ENCODE measurements at places on chromosomes 11 and 22.
A peak's percentile ranks its signal among the peaks of the same experiment; 100 is the strongest.

- no peak for DNase-seq
Observed at GRCh38 chr11:67118181-67118766, 789 bp upstream of the KDM2A start.

- DNase-seq, result no peak
Observed at GRCh38 chr11:124233376-124233775, 7.5 kb upstream of the OR8G1 start.

DNA sequence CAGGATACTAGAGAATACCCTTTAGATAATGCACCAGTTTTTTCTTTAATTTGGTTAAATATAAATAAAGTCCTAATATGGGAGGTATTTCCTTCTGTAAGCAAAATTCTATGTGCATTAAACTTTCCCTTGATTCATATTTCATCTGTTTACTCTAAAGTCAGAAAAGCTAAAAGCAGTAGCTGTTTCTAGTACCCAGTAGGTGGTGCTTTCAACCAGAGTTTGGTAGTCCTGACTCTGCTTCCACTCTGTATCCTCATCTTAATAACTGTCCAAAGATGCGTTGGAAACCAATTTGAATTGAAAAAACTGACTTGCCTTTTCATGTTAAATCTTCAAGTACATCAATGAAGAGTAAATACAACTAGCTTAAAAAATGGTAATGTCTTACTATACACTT, 1065.2 kb downstream of the JRKL start:
- no peak for DNase-seq

DNA sequence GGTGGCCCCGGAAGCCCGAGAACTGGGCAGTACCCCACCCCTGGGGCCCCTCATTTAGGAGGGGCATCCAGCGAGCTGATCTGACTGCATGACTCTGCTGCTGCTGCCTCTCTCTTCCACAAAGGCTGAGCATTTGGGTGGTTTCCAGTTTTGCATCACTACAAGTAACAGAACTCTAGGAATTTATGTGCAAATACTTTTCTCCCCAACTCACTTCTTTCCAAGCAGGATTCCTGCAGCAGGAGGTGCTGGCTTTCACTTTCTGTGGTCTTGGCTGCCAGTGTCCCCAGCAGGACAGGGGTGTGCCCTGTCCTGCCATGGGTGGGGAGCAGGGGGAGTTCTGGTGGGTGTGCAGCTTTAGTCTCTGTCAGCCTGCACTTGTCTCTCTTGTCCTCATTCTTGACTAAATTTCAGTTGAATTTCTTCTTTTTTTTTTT, 21.2 kb downstream of the UPB1 start:
- no peak for DNase-seq

- DNase-seq, result peak; percentile 98
Observed at GRCh38 chr11:9568854-9569587, 4.4 kb upstream of the WEE1 start.

DNA sequence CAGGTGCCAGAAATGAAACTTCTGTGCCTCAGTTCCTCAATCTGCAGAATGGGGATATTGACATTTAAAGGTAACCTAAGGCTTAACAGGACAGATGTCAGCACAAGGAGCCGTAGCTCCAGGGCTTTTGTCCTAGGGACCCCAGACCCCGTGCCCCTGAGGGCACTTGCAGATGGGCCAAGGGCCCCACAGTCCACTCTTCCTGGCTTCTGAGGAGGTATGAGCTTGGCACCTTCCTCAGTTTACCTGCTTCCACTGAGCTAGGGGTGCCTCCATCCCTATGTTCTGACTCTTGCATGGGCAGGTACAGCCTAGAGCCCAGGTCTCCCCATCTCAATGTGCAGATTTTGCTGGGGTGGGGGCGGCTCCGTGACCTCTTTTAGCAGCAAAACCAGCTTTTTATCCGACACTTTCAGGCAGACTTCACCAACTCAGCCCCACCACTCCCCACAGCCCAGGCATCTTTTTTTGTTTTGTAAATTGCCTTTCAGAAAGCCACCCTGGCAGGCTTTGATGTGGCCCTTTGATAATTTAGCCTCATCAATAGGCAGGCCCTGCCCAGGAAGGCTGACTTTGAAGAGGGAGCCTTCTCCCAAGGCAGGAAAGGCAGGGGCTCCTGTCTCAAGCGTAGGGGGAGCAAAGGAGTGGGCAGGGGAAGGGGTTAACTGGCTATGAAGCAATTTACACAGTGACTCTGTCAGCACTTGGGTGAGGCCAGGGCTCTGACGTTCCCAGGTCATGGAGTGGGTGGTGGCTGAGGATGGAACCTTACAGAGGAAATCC, 23.7 kb upstream of the FGF3 start:
- no peak for DNase-seq

DNA sequence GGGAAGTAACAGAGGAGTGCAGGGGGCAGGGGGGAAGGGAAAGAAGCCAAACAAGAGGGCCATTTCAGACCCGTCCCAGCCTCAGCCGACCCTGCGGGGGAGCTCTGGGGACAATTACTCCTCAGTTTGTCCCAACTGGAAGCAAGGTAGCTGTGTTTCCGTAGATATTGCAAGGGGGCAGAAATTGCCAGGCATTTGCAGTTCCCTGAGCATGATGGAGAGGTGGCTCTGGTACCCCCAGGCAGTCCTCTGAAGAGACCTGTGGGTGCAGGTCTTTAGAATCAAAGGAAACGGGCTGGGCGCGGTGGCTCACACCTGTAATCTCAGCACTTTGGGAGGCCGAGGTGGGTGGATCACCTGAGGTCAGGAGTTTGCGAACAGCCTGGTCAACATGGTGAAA, 13.8 kb upstream of the JAM3 start:
- no peak for DNase-seq

DNA sequence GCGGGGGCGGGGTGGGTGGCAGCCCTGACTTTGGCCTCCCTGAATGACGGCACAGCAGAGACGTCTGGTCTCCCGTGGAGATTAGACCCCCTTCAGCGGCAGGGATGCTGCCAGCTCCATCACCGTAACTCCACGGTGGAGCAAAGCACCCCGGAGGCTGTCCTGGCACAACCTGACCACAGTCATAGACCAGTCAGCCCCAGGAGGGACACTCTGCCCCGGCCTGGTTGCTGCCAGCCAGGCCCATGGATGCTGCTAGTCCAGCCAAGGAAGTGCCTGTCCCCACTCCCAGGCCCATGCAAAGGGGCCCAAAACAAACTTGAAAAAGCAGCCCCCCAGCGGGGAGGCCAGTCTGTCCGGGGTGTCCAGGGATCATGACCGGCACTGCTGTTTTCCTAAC, 11.5 kb upstream of the ANO1 start:
- no peak for DNase-seq

DNA sequence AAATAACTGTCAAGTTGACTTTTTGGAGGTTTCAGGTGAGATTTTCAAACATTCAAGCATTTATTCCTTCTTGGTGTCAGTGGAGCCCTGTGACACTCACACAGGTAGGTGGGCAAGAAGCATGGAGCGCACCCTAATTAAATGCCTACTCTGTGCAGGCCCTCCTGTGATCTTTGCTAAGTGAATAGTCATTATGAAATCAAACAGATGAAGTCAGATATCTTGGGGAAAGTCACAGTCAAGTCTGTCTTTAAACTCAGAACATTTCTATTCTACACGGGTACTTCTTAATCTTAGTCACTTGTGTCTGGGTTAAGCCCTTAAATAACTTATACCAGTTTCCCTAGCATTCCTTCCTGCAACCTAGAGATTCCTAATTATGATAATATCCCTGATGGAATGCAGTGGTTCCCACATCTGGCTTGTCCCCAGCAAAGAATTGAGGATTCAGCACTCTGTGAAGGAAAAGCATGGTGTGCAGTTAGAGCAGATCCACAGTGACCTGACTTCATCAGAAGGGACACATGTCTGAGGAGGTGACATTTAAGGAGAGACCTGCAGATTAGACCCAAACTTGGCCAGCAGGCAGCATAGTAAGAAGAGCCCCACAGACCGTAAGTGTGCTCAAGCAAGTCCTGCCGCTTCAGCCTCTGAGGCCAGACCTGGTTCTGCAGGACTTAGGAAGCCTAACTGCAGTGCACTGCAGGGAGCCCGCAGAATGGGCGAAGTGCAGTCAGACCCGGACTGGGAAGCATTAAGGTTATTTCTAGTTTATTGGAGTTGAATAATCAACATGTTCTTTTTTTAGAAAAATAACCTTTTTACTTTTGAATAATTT, 85.3 kb upstream of the GAL start:
- DNase-seq, result no peak

DNA sequence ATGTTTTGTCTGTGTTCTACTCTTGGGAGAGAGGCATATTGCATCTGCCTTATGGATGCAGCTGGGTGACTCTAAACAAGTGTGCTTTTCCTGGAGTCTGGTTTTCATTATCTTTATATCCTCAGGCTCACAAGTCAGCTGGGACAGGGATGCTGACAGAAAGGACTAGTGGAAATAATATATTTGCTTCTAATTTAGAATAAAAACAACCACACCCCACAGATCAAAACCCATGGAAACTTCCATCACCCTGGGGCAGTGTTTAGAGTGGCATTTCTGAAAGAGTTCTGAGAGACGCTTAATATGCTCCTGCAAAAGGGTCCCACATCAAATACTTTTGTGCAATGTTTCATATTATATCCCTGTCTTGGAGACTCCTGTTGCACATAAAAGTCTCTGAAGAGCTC, 20.8 kb downstream of the KCNE3 start:
- no peak for DNase-seq

DNA sequence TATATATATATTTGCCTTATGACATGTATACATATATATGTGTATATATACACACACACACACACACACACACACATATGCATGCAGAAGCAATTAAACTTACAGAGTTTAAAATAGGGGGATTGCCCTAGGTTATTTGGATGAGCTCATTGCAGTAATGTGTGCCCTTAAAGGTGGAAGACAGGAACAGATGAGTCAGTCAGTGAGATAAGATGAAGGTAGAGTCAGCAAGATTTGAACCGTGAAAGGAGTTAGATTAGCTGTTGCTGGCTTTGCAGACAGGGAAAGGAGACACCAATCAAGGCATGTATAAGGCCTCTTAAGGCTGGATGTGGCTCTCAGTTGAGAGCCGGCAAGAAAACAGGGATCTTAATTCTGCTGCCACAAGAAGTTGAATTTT, 902.4 kb upstream of the RAG2 start:
- no peak for DNase-seq

- DNase-seq, result no peak
Observed at GRCh38 chr11:78995171-78995570, 420.5 kb upstream of the NARS2 start.

DNA sequence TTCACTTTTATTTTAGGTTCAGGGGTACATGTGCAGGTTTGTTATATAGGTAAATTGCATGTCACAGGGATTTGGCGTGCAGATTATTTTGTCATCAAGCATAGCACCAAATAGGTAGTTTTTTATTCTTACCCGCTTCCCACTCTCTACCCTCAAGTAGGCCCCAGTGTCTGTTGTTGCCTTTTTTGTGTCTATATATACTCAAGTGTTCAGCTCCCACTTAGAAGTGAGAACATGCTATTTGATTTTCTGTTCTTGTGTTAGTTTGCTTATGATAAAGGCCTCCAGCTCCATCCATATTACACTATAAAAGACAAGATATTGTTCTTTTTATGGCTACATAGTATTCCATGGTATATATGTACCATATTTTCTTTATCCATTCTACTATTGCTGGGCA, 28.5 kb upstream of the LIN7C start:
- no peak for DNase-seq

DNA sequence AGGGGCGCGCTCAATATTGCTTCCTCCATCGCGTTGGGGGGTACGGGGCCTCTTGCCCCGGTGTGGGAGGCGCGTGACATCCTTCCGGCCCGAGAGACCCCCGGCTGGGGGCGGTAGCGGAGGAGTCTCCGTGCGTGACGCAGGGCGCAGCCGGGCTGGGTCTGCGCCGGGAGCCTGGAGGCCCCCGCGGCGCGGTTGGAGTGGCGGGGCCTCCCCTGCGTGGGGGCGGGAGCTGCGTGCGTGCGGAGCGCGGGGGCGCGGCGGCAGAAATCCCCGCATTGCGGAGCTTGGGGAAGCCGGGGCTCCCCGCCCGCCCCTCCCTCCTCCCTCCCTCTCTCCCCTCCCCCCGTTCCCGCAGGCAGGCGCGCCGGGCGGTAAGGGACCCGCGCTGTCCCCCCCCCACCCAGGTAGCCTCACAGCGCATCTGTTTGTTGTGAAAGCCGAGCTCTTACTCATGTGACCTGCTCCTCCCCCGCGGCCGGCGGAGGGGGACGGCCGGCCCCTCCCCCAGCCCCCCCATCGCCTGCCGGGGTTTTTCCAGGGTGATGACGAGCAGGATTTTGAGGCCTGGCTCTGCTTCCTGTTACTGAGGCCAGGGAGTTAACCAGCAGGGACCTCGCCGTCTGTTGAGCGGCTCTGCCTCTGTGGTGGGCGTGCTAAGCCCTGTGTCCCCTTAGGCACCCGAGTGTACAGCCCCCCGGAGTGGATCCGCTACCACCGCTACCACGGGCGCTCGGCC, 1.6 kb downstream of the PIM3 start:
- peak; percentile 70 for DNase-seq

GRCh38 chr22:29741926-29742325, 22.1 kb downstream of the CABP7 start:
- no peak for DNase-seq

- DNase-seq, result no peak
Observed at GRCh38 chr11:94933223-94934130, 39.9 kb downstream of the CWC15 start.

DNA sequence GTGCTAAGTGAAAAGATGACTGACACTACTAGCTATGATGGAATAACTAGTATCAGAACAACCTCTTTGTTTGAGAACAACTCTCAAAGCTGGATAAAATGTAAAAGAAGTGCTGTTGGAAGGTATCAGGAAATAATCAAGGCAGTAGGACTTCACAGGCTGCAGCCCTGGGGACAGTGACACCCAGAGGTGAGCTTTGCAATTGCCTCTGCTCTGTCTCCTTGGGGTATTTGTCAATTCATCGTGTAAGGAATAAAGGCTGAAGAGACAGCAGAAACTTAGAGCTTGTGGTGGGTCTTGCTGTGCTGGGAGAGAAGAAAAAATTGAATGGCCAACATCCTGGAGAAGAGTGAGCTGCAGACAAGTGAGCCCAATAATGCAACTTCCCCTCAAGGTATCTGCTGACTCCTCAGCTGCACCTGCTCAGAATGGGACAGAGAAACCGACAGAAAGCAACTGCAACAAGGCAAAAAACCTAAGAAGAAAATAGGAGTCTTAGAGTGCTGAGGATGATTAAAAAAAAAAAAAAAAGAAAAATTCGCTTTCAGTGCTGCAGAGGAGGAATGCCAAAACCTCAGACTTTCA, 141.1 kb downstream of the RCN1 start:
- no peak for DNase-seq

DNA sequence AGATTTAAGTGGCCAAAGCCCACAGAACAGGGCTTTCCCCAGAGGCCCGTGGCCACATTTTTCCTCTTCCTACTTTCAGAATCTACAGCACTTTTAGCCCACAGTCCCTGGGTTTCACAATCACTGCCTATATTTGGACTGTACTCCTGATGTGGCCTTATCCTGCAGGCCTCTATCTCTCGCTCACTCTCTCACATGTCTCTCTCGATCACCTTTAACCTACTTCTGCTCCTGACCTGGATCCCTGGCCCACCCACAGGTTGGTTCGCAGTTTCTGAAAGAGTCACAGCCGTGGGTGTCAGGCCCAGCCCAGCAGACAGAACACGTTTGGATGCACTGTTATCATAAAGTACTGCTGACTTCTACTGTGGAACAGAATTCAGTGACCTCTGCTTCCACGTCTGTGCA, 55.5 kb downstream of the LARGE1 start:
- DNase-seq, result no peak

GRCh38 chr11:2708151-2708581, 8.4 kb upstream of the KCNQ1OT1 start:
- DNase-seq, result no peak

All from epithelial cell of prostate (primary cell).